ENCODE measurements at places on chromosomes 6 and 20.
A peak's percentile ranks its signal among the peaks of the same experiment; 100 is the strongest.

- no peak for ATAC-seq
These were observed 89.6 kb downstream of the HDGFL1 start for GRCh38 chr6:22658934-22659333.

DNA sequence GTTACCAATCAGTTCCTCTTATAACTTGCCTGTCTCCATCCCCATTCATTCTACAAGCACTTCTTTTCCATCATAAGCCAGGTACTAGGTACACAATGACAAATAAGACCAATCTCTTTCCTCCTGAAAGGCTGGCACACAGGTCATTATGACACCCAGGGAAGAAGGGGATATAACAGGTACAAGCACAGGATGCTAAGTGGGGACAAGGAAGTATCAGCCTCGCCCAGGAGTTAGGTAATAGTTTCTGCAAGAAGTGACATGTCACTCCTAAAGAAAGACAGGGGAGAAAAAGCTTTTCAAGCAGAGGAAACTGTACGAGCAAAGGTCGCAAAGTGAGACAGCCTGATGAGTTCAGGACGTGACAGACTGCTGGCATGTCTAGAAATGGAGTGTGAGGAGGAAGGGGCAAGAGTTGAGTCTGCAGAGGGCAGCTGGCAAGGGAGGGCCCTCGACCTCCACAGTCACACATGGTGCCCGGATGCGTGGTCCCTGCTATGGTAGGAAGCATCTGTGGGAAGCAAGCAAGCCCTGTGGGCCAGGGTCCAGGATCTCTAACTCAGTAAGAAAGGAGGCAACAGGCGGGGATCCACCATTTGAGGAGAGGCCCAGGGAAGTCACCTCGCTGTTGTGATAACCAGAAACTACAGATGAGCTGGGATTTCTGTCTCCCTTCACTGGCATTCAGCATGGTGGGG is 40.4 kb downstream of the GPLD1 start:
- ATAC-seq: no peak

GRCh38 chr20:24453869-24454268 is 15.6 kb upstream of the SYNDIG1 start:
- no peak for ATAC-seq

- ATAC-seq: no peak
These were observed 3.1 kb upstream of the CEBPB start for GRCh38 chr20:50187403-50188051.

DNA sequence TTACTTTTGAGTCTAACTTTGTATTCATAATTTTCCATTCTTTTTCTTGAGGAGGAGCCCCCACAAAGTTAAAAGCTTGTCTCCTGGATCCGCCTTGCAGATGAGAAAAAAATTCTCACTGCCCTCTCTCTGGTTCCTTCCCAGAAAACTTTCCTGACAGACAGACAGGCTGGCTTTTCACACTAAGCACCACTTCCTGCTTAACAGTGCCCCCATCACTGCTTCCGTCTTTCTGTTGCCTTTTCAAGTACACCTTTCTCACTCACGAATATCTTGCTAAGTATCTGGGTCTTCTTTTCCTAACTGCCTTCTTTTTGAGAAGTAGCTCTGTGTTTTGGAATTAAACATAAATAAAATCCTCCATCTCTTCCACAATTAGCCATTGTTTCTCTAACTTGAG is 19.8 kb upstream of the LMBRD1 start:
- no peak for ATAC-seq

GRCh38 chr6:167829513-167829912 is 2.8 kb downstream of the AFDN start:
- no peak for ATAC-seq

DNA sequence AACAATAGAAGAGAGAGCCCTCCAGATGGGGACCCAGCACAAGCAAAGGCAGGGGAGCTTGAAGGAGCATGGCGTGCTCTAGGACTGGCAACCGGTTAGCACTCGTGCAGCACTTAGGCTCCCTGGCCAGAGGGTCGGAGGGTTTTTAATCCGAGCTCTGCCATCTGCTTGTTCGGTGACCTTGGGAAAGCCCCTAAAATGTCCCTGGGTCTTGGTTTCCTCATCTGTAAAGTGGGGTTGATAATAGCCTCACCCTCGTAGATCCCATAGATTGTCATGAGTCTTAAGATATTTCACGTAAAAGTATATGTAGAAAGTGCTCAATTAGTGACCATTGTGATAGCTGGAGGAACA is 16.6 kb upstream of the HCK start:
- ATAC-seq: peak; percentile 4

DNA sequence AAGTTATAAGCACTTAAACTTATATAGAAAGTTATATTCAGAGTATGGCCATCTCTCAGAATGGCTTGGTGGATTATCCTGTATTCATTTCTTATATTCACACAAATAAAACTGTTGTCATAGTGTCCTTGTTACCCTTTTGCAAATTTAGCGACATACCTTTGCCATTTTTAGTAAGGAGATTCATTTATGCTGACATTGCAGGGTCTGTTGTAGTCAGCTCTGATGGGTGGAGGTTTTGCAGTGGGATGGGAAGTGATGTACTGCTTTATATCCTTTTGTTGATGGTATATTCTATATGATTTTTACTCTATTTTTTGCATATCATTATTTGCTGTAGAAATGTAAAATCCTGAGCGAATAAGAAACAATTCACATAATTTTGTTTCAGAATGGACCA is 35.9 kb downstream of the SAMD5 start:
- ATAC-seq: no peak

DNA sequence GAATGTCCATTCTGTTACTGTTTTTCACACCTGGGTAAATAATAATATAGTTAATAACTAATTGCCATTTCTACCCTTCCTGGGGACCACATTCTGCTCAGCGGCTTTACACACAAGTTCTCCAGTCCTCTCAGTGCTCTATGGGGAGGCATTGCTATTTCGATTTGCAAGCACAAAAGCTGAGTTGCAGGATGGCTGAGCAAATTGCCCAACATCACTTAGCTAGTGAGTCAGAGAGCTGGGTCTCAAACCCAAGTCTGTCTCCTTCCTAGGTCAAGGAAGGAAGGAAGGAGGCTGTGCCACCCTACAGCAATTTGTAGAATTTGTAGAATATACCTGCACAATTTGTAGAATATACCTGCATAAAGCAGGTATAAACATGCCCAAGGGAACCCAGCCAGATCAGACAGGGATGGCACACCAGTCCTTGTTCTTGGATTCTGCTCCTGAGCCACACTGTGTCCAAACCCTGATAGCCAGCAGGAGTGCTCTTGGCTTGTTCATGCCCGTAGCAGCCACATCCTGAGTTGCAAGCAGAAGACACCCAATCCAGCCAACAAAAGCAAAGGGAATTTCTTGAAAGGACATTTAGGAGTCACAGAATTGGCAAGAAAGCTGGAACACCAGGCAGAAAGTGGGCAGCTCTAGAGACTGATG is 56.9 kb downstream of the LY86 start:
- no peak for ATAC-seq

- no peak for ATAC-seq
These were observed 107.4 kb upstream of the TAB2 start for GRCh38 chr6:149209871-149210775.

GRCh38 chr6:90078513-90079289 is 184.4 kb downstream of the GJA10 start:
- peak; percentile 69 for ATAC-seq

DNA sequence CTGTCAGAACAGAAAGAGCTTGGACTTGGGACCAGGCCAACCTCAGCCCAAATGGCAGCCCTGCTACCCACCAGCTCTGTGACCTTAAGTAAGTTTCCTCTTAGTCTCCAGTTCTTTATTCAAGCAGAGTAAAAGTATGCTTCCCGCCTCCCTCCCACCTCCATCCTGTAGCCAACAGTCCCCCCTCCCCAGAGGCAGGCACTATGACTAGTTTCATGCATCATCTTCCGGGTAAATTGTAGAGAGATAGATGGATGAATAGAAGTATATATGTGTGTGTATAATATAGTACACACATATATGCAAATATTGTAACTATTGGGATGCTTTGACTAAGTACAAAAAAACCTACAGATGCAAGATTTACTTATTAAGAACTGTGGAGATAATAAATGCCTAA is 39.5 kb upstream of the B4GALT5 start:
- no peak for ATAC-seq

DNA sequence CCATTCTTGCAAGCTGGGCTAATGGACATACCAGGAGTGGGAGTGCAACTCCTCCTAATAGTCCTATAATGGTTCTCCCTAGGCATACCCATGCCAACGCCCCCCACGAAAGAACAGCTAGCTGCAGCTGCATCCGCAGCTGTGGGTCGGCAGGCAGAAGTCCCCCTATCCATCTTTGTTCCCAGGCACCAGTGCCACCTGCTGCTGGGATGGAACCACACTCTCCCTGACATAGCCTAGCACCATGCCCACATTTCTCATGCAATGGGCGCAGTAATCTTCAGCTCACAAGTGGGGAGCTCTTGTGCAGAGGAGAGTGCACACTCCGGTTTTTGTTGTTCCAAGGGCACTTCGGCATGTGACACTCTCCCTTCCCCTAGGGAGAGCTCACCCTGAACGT is 567.8 kb downstream of the GRIK2 start:
- ATAC-seq: no peak

DNA sequence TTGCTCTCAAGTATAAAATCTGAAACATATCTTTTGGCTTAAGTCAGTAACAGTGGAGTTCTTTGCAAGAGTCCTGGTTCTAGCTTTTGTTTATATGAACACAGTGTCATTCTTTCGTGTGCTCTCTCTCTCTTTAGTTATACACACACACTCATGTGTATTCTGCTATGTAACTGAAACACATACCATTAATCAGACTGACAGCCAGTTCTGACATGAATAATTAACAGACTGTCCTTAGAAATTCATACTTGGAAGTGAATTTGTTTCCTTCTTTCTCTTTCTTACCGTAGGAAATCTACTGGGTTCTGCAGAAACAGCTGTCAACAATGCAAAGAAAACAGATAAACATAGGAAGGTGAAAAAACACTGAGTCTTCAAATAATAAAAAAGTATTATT is 2.5 kb downstream of the MCM9 start:
- ATAC-seq: no peak

DNA sequence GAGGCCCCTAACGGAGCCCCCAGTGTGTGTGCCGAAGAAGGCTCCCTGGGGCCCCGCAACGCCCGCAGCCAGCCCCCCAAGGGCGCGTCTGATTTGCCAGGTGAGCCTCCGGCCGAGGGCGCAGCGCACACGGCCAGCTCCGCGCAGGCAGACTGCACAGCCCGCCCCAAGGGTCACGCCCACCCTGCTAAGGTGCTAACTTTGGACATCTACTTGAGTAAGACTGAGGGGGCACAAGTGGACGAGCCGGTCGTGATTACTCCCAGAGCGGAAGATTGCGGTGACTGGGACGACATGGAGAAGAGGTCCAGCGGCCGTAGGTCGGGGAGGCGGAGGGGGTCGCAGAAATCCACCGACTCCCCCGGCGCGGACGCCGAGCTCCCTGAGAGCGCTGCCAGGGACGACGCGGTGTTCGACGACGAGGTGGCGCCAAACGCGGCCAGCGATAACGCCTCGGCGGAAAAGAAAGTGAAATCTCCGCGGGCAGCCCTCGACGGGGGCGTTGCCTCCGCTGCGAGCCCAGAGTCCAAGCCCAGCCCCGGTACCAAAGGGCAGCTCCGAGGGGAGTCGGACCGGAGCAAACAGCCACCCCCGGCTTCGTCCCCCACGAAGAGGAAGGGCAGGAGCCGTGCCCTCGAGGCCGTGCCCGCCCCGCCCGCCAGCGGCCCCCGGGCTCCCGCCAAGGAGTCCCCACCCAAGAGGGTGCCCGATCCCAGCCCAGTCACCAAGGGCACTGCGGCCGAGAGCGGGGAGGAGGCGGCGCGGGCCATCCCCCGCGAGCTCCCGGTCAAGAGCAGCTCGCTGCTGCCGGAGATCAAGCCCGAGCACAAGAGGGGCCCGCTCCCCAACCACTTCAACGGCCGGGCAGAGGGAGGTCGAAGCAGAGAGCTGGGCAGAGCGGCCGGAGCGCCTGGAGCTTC is 117.0 kb downstream of the RTN4IP1 start:
- peak; percentile 84 for ATAC-seq

- no peak for ATAC-seq
These were observed 973 bp downstream of the UBD start for GRCh38 chr6:29558439-29559079.

DNA sequence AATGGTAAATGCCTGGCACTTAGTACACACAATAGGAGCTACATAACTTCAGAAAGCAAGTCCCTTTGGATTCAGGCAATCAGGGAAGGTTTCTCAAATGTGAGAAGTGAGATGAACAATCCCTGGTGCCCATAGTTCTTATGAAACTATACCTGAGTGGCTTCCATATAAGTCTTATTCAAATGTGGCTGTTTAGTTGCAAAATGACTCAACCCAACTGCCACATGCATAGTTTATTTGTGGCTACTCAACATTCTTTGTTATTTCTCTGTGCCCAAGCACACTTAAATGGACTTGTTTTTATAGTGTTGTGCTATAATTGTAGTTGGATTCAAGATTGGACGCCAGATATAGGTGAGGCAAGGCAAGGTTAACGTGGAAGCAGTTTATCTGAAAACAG is 93.7 kb upstream of the ATXN1 start:
- peak; percentile 57 for ATAC-seq

DNA sequence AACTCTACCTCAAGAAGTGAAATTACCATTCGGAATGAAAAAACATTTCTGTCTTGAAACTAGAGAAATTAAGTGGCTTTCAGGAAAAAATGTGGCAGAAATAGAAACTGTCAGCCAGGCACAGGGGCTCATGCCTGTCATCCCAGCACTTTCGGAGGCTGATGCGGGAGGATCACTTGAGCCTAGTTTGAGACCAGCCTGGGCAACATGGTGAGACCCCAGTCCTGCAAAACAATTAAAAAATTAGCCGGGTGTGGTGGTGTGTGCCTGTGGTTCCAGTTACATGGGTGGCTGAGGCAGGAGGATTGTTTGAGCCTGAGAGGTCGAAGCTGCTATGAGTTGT is 7.1 kb upstream of the TMEM181 start:
- ATAC-seq: no peak

- no peak for ATAC-seq
These were observed 161.0 kb downstream of the DHX35 start for GRCh38 chr20:39123185-39123557.

GRCh38 chr20:57387463-57387862 is 3.7 kb upstream of the RBM38 start:
- ATAC-seq: no peak
